ENCODE measurements at places on chromosomes 3 and 15.
A peak's percentile ranks its signal among the peaks of the same experiment; 100 is the strongest.

DNA sequence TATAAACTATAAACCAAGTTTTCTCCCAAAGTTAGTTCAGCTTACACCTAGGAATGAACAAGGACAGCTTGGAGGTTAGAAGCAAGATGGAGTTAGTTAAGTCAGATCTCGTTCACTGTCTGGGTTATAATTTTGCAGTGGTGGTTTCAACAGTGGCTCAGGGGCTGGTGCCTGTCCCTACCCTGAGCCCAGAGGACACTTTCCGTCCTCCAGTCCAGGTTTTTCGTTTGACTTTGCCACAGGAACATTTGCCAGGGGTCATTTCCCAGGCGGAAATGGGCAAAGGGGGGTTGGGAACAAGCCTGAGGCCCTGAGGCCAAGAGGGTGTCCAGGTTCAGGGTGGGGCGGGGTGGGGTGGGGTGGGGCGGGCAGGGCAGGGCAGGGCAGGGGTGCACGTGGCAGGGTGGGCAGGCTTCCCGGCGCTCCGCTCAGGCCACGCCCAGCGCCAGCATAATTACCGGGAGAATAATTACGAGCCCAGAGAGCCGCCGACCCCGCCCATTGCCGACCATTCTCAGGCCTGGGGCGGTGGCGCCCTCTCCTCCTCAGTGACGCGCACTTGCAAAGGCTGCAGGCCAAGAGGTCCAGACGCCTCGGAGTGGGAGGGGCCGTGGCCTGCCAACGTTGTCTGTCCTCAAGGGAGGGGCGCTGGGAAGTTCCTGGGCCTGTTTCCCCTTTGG lies 70.4 kb downstream of the KLF13 start:
- peak; percentile 97 for DNase-seq

GRCh38 chr15:62666046-62666445 lies 376.5 kb upstream of the TPM1 start:
- DNase-seq, result no peak

DNA sequence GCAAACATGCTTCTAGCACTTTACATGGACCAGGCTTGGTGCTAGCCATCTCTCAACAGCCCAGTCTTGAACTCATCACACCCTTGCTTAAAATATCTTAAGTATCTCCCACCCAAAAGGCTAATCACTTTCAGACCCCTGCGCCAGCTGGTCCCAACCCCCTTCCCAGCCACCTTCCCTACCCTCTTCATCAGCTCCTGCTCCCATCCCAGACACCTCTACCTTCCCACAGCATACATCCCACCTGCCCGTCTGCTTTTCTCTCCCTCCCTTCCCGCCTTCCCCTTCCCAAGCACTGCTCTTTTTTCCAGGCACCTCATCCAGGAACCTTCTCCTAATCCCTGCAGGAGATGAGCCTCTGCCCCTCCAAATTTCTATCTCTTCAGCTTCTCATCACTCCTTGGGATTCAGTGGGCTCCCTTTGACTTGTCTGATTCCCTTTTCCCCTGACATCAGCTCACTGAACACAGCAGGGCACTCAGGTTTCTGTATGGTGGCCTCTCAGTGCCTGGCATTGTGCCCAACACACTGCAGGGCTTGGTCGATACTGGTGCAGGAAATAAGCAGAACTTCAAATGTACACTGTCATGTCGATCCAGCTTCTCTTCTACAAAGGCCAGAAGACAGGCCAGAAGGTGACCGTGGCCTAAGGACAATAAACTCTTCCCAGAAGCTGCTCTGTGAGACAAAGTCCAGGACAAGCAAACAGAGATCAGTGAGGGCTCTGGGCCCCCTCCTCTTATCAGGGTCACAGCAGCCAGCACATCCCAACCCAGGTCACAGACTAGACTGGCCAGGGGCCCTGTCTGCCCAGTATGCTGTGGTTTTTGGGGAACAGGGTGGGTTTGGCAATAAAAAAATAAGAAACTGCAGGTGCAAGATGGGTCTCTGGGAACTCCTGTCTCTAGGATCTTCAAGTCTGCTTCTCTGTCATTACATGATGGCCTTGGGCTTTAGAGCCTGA lies 2.2 kb upstream of the ITIH1 start:
- no peak for DNase-seq

GRCh38 chr3:162354356-162354755 lies 857.7 kb downstream of the OTOL1 start:
- no peak for DNase-seq

DNA sequence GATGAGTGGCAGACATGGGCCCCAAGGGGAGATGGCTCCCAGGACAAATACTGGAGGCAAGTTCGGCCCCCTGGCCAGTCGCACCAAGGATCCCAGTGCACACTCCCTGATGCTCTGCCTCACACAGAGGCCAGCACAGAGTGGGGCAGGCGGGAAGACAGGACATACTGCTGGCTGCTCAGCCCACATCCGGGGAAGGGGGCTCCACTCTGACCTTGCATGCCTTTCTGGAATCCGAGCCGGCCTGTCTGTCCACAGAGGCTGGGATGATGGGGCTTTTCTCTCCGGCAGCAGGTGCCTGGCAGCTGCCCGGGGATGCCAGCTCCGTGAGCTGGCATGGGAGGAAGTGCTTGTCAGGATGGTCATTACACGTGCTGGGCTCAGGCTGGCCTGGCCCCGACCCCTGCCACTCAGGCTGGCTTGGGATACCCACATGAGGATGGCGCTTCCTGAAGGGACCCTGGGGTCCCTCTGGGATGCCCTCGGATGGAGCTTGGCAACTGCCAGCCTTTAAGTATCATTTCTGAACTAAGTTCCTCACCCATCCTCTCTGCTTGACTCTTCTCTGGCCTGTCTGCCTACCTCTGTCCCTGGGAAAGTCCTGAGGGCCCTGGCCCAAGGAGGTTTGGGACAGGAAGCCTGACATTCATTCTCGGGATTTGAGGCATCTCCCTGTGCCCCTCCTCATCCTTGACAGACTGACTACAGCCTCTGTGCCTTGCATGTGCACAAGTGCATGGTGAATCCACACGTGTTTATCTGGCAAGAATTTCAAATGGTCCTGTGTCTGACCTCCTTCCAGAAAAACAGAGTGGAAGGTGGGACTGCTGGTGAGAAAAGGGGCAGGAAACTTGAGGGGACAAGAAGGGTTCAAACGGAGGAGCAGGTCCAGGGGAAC lies 46.5 kb downstream of the EXOG start:
- DNase-seq, result peak; percentile 67

DNA sequence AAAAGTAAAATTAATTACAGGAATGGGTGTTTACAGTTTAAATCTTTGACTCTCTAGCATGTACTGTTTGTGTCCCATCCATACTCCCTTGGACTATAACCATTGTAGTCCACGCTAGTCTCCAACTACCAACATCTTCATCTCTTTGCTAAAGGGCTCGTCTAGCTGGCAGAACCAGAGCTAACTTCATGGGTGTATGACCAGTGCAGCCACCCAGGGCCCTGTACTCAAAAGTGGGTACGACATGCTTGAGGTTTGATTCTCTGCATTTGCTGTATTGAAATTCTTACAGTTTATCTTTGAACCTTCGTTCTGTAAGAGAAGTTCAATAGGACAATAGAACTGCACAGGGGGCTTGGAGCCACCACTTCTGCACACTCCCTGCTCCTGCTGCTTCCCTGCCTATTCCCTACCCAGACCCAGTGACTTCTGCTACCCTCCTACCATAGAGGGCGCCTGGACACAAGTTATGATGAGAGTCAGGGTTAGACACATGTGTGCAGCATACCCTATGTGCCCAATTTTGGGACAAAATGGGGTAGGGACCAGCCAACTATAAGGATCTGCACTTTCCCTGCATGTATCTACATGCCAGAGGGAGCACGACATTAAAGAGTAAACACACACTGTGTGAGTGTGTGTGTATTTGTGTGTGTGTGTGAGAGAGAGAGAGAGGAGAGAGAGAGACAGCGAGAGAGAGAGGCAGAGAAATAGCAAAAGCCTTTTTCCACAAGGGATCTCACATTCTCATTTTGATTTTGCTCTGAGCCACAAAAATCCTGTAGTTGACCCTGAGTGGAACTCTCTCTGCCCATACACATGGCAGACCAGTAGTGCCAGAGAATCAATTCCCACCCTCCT lies 59.0 kb upstream of the NECTIN3 start:
- no peak for DNase-seq

GRCh38 chr15:77606142-77607034 lies 26.3 kb downstream of the LINGO1 start:
- no peak for DNase-seq

- no peak for DNase-seq
These were observed 81.9 kb upstream of the ADAMTSL3 start for GRCh38 chr15:83571820-83572707.

DNA sequence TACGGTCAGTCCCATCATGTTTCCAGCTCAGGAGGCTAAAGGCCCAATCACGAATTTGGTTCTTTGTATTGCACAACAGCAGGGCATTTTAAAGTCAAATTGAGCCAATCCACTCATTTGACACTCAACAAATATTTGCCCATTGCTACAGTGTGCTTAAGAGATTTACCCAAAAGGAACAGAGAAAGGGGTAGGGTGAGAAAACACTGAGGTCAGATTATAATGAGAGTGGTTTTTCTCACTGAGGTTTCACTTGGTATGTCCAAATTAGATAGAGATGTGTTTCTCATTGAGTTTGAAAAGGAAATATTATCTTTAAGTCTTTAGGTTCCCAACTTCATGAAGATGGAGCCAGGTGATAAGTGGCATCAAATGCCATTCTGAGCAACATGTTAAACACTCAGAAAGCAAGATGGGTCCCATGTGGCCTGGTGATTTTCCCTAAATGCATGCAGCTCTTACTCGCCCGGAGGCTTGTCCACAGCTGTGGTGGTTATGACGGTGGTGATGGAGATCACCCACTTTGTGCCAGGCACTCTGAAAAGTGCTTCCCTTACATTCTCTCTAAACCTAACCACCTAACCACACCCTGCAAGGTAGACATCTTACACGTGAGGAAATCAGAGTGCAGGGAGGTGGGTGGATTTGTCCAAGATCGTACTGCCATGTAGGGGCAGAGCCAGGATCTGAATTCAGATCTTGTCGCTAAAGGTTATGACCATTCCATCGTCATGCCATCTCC lies 31.2 kb upstream of the USP3 start:
- no peak for DNase-seq

DNA sequence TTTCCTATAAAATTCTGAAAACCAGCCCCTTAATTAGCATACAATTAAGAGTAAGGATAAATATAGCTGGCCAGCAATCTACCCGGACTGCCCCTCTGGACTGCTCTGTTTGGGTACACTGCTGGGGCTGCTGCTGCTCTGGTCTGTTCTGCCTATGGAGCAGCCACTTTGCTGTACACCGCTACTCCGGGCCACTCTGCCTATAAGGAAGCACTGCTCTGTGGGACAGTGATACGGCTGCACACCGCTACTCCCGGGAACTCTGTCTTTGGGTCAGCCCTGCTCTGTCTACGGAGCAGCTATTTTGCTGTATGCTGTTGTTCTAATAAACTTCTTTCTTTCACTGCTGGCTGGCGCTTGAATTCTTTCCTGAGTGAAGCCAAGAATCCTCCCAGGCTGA lies 316.5 kb upstream of the PLSCR5 start:
- DNase-seq, result no peak

DNA sequence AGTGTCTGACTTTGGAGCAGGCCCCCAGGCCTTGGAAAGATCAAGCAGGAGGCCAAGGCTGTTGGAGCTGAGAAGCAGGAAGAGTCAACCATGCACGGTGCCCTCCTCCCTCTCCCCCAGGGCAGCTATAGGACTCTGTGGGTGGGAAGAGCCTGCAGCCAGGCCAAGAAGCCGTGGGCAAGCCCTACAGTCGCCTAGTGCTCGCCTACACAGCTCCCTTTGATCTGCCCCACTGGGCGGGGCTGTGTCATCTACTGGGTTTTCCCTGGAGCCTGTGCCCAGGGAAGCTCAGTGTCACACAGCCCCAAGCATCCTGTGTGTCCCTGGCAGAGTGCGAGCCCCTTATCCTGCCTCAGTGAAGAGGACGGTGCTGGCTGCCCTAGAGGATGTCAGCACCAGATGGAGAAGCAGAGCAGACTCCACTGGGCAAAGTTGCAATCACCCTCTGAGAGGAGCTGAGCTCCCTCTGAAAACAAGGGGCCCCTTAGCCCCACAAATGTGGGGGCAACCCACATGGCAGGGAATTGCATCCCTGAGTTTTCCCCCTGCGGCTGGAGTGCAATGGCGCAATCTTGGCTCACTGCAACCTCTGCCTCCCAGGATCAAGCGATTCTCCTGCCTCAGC lies 72.2 kb downstream of the KLF13 start:
- DNase-seq, result no peak

DNA sequence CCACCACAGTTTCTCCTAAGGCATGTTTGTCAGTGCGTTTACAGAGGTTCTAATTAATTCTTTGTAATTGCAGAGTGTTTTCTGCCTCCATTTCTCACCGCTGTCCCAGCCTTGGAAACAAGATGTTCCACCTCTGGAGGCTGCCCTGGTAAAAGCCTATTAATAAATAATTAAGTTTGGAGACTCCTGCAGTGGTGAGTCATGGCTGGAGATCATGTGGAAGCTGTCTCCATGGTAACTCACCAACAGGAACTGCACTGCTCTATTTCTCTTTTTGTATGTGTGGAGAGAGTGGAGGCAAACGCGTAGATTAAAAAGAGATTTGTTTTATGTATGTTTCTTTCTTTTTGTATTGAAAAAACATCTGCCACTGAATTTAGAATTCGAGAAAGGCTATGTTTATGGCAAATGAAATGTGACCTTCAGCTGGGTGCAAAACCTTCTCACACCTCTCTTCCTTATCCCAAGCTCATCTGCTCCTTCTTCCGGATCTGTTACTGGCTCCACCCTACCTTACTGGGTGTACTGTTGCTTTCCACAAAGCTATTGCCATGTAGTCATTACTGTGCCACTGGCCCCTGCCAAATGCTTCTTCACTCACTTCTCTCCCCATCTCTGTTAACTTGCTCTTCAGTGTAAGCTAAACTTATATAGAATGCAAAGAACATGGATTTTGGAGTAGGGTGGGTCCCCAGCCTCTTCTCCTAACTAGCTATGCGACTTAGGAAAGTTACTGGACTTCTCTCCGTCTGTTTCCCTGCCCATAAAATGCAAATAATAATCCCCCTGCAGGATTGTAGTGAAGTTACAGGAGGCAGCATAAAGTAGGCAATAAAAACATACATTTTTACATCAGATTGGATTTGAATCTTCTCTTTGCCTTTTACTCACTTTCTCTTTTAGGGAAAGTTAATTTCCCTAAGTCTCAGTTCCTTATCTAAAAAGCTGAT lies 778.5 kb downstream of the NTRK3 start:
- DNase-seq, result no peak

DNA sequence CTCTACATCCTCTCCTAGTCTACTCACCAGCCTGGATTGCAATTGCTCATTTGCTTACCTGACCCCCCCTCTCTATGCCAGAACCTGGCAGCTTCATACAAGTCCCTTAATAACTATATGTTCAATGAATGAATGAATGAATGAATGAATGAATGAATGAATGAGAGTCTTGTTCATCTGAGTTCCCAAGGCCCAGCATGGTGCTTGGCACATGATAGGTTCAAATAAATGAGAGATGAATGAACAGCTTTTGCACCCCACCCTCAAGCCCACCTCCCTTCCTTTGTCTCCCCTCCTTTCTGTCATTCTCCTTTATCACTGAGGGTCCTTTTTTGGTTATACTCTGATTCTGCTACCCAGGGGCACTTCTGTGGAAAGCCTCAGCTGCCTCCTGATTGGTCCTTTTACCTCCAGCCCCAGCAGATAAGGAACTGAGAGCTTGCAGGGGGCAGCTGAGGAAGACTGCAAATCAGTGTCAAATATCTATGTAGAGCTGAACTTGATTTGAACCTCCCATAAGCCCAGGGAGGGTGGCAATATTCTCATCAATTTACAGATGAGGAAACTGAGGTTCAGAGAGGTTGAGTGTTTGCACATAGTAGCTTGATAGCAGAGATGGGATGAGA lies 54.1 kb upstream of the CHRNB4 start:
- peak; percentile 31 for DNase-seq

Data from coronary artery (tissue), 2 donors.